ENCODE measurements at places on chromosomes 4 and X.

DNA sequence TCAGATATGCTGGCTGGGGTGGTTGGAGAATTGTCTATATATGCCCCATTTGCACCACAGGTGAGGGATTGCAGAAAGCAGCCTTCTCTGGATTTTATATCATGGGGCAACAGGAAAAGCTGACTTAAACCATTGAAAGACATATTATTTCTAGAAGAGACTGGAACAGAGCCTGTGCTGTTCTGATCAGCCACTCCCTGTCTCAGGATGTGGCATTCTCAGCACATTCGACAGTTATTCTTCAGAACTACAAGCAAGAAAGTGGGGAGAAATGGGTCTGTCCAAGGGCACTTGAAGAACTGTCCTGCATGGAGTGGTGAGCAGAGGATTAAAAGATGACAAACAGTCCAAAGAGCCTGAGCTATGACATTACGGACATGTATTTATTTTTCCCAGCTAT, 67.8 kb upstream of the EPHA5 start:
- DNase-seq, result no peak

DNA sequence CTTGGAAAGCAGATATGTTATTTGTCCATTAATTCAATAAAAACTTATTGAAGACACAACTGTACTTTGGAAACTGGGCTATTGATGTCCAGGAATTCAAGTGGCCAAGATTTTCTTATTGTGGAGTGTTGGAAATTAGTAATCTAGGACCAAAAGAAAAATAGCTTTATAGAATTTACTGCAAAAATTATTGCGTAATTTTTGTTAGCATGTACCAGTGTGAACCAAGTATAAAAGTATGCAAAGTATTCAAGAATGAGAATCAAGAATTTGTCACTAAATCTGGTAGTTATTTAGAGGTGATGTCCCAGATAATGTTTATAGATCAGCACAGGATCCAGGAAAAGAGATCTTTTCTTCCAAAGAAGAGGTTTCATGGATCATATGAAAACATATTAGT, 468.9 kb upstream of the CTSO start:
- no peak for DNase-seq

GRCh38 chr4:35250761-35251160, 993.6 kb downstream of the ARAP2 start:
- no peak for DNase-seq

GRCh38 chrX:12919620-12920019, 13.2 kb downstream of the TLR8 start:
- no peak for DNase-seq

DNA sequence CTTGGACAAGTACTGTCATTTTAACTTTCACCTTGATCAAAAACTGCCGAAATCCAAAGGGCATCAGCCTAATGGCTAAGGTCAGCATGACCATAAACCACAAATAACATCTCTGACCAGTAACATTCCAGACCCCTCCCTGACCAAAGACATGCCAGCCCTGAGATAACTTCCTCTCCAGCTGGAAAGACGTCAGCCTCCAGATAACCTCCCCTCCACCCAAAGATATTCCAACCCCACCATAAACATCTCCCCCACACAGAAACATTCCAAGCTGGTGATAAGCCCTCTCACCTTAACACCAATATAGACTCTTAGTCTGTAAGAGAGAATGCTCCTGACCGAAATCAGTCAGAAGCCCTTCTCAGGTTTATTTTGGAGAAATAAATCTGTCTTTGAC, 7.4 kb downstream of the PPP1R2C start:
- DNase-seq, result no peak

DNA sequence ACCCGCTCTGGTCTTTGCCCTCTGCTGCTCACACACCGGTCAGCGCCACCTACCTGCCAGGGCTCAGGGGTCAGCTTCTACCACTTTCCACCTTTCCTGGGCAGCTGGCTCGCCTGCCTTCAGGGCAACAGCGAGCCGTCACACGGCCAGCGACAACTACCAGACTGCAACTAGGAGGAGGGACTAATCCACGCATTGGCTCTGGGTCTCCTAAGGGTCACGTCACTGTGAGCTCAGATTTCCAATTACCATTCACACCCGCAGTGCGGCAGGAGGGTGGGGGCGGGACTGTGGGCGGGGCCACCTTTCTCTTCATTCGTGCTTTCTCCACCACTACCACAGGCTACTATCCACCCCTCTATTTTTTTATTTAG, at the start of gene BEX5:
BEX5 (minus strand) TSS at position 172 of the 374 bp plus-strand sequence. CDS start 1,712 bp downstream, outside the sequence.
- DNase-seq, result no peak

- no peak for DNase-seq
Observed at GRCh38 chrX:78650906-78651437, 8.2 kb downstream of the RTL3 start.

GRCh38 chr4:70559924-70560323, 32.1 kb upstream of the AMBN start:
- no peak for DNase-seq

DNA sequence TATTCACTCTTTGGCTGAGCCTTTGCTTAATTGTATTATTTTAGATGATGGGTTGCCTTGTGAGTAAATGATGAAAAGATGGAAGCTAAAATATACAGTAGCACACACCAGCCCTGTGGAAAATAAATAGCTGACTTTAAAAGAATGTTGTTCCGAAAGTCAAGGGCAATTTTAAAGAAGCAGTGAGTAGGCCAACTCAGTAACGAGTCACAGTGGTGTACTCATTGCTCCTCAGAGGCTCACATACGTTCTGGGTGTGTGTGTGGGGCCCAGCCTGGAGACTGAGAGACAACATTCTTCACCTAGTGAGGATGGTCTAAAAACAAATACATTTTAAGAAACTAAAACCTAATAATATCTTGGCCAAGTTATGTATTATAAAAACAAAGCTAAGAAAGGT, 640.3 kb downstream of the TRIML1 start:
- no peak for DNase-seq

DNA sequence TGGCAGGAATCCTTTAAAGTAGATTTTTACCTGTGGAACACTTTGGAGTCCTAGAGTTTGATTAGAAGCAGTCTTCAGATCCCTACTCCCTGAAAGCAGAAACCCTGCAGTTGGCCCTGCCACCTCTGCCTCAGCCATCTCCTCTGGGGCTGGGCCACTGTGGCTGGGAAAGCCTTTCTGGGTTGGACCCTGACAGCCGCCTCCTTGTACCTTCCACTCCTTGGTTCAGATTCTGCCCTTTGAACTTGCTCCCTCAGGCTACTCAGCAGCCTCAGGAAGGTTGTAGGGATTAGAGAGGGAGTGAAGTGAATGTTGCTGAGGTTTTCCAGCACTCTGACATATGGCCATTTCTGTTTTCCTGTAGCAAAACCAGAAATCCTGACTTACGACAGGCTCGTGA, 65.5 kb downstream of the KIT start:
- DNase-seq, result no peak

GRCh38 chr4:60502733-60503132, 697.4 kb upstream of the ADGRL3 start:
- DNase-seq, result no peak

DNA sequence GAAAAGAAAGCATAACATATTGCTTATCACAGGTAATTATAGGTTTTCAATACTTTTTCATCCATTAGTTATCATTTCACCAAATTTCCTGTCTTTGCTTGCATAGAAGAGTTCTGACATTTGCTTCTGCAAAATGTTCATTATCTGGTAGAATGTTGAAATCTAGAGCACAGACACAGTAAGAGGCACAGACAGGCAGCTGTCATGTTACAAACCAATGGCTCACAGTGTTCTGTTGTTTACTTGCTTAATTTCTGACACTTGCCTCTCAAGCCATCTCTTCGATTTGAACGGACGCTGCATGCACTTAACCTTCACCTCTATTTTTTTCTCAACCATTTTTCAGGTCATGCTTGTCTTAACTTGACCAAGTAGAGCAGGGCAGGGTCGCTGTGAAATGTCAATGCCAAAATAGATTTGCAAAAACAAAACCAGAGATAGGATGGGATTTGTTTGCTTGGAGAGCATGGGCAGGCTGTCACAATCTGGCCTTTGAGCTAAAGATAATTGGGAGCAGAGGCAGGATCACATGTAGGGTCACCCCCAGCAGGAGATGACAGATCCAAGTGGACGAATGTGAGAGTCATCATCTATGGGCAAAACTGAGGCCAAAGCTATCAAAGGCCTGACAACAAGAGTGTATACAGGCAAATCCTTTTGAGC, 292.3 kb downstream of the SMARCA1 start:
- no peak for DNase-seq

GRCh38 chrX:45907786-45908185, 637.4 kb downstream of the ZNF674 start:
- no peak for DNase-seq

DNA sequence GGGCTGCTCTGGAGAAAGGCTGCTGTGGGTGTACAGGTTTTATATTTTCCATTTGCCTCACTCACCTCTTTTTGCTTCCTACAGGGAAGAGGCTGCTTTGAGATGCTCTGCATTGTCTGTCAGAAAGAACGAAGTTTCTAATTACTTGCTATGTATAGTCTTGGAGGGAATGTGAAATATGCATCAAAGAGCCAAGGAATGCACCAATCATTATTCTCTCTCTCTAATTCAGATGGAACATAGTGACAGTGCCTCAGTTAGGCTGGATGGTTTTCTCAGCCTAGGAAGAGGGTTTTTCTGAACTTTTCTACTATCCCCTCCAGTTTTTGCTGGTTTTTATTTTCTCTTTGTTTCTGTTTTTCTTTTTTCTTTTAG, 106.8 kb upstream of the SLC4A4 start:
- DNase-seq, result no peak

GRCh38 chr4:37745946-37746345, 59.8 kb upstream of the RELL1 start:
- DNase-seq, result no peak

- DNase-seq, result no peak
Observed at GRCh38 chrX:71953391-71953790, 42.7 kb downstream of the NHSL2 start.

DNA sequence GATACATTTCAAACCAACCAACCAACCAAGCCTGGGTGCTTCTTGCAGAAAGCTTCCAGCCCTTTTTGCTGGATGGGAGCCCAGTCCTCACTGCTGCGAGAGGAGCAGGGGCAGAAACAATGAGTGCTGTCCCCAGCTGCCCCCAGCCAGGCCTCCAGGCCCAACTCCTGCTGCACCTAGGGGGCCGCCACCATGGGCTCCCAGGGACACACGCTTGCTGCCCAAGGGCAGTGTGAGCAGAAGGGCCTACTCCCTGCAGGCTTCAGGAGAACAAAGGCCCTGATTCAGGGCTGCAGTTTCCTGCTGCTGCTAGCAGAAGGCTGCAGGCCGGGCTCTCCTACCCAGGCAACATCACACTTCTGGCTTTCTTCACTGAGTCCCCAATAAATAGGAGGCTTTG, 37.7 kb upstream of the ENPP6 start:
- no peak for DNase-seq

- DNase-seq, result no peak
Observed at GRCh38 chr4:169770416-169770815, 12.7 kb upstream of the HPF1 start.

GRCh38 chr4:152248347-152248746, 287.5 kb downstream of the FBXW7 start:
- no peak for DNase-seq

DNA sequence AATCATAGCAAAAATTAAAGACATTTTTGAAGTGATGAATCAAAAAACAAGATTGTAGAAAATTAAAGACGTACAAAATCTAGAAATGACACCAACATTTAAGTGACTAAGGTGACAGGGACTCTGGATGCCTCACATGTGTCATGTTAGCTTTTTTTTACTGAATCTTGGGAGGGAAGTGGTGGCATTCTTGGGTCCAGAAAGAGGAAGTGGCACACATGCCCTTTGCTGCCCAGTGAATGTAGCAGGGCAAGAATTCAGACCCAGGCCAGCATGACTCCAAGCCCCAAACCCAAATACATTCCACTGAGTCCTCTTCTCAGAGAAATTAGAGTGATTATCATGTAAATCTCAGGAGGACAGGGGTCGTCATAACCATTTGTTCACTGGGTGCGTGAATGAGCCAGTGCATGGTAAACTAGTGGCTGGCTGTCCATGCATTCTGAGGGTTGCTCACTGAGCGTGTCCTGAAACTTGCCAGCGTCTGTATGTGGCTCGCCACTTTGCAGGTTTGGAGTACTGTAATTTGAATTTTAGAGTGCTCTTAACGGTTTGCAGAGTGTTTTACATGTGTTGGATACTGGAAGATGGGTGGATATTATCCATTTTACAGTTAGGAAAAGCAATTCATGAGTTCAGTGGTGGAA, 55.4 kb upstream of the TBC1D14 start:
- no peak for DNase-seq

DNA sequence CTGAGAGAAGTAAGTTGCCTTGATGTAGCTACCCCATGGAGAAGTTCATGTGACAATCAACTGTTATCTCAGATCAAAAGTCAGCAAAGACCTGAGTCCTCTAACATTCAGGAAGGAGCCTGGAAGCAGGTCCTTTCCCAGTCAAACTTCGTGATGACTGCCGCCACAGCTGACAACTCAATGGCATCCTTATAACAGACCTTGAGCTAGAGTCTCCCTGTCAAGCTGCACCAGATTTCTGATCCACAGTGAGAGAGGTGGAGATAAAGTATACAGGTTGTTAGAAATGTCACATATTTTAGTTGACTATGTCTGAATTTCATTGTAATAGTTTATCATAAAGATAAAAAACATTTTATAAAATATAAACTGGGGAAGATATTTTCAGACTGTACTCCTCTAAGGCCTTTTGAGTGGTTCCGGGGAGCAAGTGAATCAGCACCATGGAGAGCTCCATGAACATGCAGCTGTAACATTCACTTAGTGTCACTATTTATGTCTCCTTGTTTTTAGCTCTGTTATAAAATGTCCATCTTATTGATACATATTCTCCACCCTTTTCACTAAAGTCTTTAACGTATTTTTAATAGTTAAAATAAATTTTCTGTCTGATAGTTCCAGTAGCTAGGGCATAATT, 1653.5 kb upstream of the AGA start:
- DNase-seq, result no peak

DNA sequence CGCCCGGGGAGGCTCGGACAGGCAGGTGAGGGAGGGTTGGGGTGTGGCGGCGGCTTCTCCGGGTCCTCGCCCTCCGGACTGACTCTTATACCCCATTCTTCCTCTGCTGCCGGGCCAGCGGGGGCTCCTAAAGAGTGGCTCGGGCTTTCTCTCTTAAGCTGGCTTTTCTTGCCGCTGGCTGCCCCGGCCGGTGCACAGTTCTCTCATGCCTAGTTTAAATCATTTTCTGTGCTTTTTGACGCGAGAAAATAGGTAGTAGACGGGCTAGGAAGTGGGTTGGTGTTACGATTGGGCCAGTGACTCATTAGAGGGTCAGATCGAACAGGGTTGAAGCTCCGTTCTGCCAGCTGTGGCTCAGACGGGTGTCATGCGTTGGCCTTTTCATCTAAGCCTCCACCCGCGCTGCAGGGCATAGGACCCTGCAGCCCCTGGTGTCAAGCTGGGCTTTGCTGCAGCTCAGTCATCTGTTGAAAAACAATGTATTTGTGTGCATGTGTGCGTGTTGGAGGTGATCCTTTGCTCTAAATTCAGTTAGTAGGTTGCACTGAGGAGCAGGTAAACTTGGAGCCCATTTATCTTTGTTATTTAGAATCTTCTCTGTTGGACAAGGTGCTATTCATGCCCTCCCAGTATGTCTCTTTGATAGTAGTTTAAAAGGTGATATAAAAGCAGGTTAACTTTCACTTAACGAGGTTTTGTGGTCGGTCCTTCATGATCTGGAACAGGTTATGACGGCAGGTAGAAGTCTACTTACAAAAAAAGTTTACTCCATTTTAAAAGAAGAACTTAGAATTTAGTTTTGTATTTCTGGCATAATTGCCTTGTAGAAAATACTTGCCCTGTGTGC, 802 bp downstream of the BMP2K start:
- DNase-seq, result peak; percentile 66
